ENCODE measurements at places on chromosomes 4 and X. TPM values are rescaled to one million over a fixed set of nuclear protein-coding genes. Genes with fewer than 3 reads are reported as not detected.

- DNase-seq = no peak
Observed at GRCh38 chr4:79893456-79893855, 179.6 kb downstream of the ANTXR2 start.

FAM9A gene
- total RNA-seq = not detected

GRCh38 chrX:154136627-154137161, 7.3 kb upstream of the OPN1LW start:
- DNase-seq = peak; percentile 46

PRICKLE3 gene
- 28.1 TPM for total RNA-seq

- DNase-seq = no peak
Observed at GRCh38 chr4:97828646-97829045, 314.6 kb downstream of the STPG2 start.

DNA sequence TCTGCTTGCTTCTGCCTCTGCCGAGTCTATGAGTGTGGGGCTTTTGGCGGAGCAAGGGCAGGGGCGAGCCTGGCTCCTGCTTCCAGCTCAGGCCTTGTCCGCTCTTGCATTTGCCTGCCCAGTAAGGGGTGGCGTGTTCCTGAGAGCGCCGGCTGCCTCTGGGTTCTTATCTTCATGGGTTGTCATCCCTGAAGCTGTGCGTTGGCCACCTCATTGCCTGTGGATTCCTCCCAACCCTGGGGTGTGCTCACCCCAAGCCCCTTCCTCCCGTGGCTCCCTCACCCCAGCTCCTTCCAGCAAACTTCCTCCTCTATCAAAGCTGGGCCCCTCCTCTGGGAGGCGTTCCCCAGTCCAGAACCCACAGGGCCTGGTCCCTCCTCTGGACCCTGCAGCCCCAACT, 17.5 kb downstream of the SH3BP2 start:
- DNase-seq = no peak

GRCh38 chr4:61588621-61589402, 388.7 kb downstream of the ADGRL3 start:
- DNase-seq = no peak

RXFP1 gene
- total RNA-seq = 0.13 TPM

NEIL3 gene
- total RNA-seq = not detected

- no peak for DNase-seq
Observed at GRCh38 chr4:26622913-26623312, 39.0 kb downstream of the TBC1D19 start.

DNA sequence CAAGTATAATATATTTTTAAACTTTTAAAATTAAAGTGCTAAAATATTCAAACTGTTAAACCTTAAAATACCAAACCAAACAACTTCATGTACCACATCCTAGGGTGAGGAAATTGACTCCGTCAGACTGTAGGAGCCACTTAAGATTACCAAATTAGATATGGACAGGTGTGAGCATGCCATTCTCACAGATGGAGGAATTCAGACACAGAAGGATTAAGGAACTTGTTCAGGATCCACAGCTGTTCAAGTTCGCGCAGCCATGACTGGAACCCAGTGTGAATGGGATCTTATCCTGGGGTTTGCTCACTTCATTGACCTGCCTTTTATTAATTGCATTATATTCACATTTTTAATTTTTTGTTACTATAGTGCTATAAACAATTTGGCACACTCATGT, 224.9 kb upstream of the PCDH7 start:
- DNase-seq = no peak

DNA sequence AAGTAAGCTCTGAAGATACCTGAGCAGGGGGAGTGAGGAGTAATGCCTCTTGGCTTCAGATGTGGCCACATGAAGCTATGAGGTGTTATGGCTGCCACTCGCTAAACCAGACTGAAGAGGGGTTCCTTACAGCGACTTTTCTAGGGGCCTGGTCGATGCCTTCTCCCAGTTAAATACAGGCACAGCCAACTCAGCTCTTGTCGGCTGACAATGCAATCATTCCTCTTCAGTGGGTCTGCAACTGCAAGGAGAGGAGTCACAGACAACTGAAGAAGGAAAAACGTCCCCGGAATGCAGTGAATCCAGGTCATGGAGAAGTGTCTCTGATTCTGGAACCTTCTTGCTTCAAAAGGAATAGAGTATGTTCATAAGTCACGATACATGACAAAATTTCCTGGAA, 106.4 kb downstream of the RNF150 start:
- DNase-seq = no peak

- DNase-seq = no peak
Observed at GRCh38 chr4:78534286-78534955, 17.1 kb upstream of the ANXA3 start.

NALF2 gene
- total RNA-seq = 0.19 TPM

DNA sequence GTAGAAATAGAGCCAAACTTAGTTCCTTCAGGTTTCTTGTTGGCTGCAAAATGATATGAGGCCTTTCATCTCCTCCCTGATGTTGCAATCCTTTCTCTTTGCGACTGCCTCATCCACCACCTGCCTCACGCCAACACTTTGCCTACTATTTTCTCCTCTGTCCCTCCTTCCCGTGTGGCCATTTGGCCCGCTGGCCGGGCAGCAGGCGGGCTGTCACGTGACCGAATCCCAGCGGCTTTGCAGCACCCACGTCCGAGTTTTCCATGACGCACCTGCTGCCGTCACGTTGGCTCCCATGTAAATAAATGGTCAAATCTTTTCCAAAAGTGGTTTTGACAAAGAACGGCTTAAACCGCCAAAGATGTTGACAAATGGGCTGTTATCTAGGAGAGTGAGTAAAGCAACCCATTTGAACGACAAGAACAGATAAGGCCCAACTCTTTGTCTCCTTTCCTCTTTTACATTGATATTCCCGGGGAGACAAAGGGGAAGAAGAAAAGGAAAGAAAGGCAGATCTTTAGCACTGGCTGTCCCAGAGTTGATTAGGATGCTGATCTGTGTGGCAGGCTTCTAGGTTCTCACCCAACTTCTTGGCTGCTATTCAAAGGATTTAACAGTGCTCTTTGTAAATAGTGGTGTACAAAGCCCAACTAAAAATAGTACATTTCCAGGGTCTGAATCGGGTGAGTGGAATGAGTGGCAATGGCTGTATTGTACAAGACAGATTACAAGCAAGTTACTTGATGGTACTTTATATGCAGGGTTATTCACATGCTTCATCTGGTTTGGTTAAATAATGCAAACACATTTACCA, 174.2 kb upstream of the JADE1 start:
- no peak for DNase-seq

SPANXN4 gene
- total RNA-seq = not detected

- DNase-seq = no peak
Observed at GRCh38 chrX:130120746-130121504, 10.6 kb upstream of the ELF4 start.

ATP1B4 gene
- not detected for total RNA-seq

RHOXF2B gene
- not detected for total RNA-seq

GRCh38 chr4:1285790-1286553, 3.7 kb upstream of the MAEA start:
- no peak for DNase-seq

GRCh38 chr4:139762720-139763119, 97.1 kb downstream of the MGST2 start:
- no peak for DNase-seq

SMR3B gene
- not detected for total RNA-seq

USP17L15 gene
- not detected for total RNA-seq

- no peak for DNase-seq
Observed at GRCh38 chr4:55989766-55990165, 41.0 kb downstream of the CEP135 start.

PQBP1 gene
- total RNA-seq = 53.7 TPM

GRCh38 chr4:112214390-112215264, 17.0 kb upstream of the AP1AR start:
- no peak for DNase-seq

ARMCX5 gene
- 9.8 TPM for total RNA-seq

EGFL6 gene
- total RNA-seq = 4.2 TPM

DNA sequence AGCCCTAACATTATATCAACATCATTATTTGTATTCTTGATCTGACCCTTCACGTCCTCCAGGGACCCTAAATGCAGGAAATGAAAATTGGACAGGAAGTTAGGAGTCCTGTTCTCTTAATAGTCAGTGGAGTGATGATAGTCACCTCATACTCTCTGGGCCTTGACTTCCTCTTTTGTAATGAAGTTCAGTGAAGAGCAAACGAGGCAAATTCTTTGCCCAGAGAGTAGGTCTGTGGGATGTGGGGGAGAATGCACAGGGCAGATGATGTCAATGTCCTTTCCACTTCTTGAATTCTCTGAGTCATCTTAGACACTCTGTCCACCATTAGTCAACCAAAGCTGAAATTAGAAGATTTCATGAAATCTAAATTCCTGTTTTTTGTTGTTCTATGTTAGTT, 17.1 kb upstream of the GPRIN3 start:
- DNase-seq = no peak

RHOH gene
- 5.8 TPM for total RNA-seq

- DNase-seq = no peak
Observed at GRCh38 chr4:117042962-117043361, 42.4 kb downstream of the TRAM1L1 start.

RNF212 gene
- total RNA-seq = 8.6 TPM

CT55 gene
- total RNA-seq = not detected

IKBKG gene
- 12.5 TPM for total RNA-seq

EREG gene
- total RNA-seq = 1.7 TPM

RNF128 gene
- total RNA-seq = 0.37 TPM

GRCh38 chrX:108696690-108697089, 39.7 kb downstream of the IRS4 start:
- no peak for DNase-seq

CRMP1 gene
- total RNA-seq = 0.28 TPM

PCDH18 gene
- 38.9 TPM for total RNA-seq

DNA sequence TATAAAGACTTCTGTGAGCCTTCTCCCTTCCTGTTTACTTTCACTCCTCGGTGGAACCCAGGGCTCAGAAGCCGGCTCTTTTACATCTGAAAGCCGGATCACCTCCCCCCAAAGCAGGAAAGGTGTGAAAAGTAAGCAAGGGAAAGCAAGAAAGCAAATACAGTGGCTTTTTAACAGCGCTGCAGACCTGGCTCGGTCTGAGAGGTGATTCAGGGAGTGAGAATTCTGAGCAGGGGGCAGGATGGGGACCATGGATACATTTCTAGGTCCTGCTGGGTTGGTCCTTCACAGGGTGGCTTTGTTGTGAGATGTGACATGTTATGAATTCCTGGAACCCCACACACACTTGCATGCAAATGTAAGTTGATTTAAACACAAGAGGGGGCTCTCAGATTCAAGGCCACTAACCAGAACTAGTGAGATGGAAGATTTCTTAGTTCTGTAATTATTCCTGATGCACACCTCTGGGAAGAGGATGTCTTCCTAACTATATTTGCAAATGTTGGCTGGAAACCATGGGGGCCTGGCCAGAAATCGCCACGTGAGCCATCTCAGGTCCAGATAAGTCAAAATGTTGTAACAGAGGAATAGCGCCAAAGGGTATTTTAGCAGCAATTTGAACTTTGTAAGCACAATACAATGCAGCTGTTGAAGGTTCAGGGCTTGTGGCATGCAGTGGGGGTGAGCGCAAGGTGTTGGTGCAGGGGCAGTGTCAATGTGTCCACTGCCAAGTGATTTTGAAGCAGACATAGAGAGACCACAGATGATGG, 670.1 kb upstream of the LCORL start:
- DNase-seq = no peak

DNA sequence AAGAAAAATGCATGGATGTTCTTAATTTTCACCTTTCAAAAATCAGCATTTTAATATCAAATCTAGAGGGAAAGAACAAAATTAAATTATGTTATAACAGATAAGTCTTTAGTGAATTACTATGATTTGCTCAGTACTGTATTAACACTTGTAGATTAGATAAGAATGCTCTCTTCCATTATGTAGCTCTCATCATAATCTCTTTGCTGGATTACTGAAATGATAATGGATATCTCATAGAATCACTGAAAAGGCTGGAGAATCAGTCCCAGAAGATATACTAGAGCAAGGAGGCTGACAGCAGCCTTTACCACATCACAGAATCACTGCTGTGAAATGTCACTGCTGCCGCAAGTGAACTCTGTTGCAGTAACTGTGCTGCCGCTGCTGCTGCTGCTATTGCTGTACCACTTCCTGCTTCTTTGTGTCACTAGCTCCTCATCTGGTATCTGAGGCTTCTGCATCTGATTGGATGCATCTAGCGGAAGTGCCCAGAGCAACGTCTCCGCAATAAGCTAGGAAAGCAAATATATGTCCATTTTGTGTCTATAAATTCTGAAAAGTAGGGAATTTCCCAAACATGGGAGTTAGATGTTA, 738.2 kb downstream of the ADGRL3 start:
- DNase-seq = no peak

GRCh38 chr4:12421364-12421763, 992.7 kb upstream of the HS3ST1 start:
- no peak for DNase-seq

DNA sequence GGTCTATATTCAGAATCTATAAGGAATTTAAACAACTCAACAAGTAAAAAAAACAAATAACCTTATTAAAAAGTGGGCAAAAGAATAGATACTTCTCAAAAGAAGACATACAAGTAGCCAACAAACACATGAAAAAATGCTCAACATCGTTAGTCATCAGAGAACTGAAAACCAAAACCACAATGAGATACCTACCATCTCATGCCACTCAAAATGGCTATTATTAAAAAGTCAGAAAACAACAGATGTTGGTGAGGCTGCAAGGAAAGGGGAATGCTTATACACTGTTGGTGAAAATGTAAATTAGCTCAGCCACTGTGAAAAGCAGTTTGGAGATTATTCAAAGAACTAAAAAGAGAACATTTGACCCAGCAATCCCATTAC, 201.6 kb downstream of the QDPR start:
- no peak for DNase-seq

- DNase-seq = no peak
Observed at GRCh38 chr4:44722001-44722400, 4.4 kb downstream of the GNPDA2 start.

ETDA gene
- total RNA-seq = not detected

- DNase-seq = no peak
Observed at GRCh38 chr4:39323821-39324220, 42.3 kb downstream of the RFC1 start.

EOLA2 gene
- 16.7 TPM for total RNA-seq

SSX1 gene
- total RNA-seq = not detected

NDST3 gene
- not detected for total RNA-seq

GLOD5 gene
- total RNA-seq = not detected

- no peak for DNase-seq
Observed at GRCh38 chrX:1385253-1386223, 6.4 kb downstream of the SLC25A6 start.

- DNase-seq = no peak
Observed at GRCh38 chr4:7402526-7402925, 32.2 kb downstream of the PSAPL1 start.

CENPVL2 gene
- not detected for total RNA-seq

DNA sequence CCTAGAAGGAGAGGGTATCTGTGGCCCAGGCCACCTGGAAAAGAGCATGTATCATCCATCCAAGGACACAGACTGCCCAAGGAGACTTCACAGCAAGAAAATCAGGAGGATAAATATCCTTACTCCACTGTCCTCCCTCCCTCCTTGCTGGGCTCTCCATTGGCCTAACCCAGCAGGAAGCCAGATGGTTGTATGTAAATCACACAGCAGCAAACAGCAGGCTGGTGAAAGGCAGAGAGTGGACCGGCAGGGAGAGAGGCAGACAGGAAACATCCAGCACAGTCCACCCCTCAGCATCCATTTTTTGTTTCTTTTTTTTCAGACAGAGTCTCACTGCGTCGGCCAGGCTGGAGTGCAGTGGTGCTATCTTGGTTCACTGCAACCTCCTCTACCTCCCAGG, 17.5 kb downstream of the TXK start:
- no peak for DNase-seq

- DNase-seq = no peak
Observed at GRCh38 chr4:135739354-135739753, 1537.8 kb upstream of the PABPC4L start.

- DNase-seq = peak; percentile 35
Observed at GRCh38 chr4:158170691-158171561, 1.9 kb downstream of the GASK1B start.

CFI gene
- total RNA-seq = 53.6 TPM
